ENCODE measurements at places on chromosomes 12 and 14.

DNA sequence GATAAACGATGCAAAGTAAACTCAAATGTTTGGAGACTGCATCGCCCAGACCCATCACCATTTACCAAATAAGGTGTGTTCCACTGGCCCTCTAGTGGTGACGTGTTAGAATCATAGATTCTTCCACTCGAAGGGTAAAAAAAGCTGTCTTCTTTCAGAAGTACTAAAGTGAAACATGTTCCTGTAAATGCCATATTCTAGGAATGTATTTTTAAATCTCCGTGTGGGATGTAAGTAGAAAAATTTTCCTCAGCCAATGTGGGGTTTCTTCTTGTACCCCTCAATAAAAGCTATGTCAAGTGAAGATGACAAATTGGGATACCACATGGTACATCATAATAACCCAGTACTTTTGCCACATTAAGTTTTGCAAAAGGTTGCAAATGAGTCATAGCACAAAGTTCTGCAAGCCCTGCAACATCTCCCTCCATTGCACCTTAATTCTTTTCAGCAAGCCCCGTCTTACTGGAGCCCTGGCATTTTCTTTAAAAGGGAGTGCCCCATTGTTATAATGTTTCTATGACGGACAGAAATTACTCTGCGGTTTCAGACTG lies 100.8 kb downstream of the CCER1 start:
- peak; percentile 60 for DNase-seq

GRCh38 chr14:45198551-45198950 lies 54.5 kb downstream of the MIS18BP1 start:
- DNase-seq, result no peak

GRCh38 chr14:50529288-50530179 lies 2.8 kb downstream of the MAP4K5 start:
- peak; percentile 30 for DNase-seq

- DNase-seq, result no peak
Observed at GRCh38 chr12:92860521-92860920, 68.6 kb downstream of the EEA1 start.

- DNase-seq, result no peak
Observed at GRCh38 chr12:57143454-57143853, 4.0 kb downstream of the LRP1-AS start.

All from endothelial cell of umbilical vein (primary cell).